ENCODE measurements at places on chromosomes 6 and 20.

DNA sequence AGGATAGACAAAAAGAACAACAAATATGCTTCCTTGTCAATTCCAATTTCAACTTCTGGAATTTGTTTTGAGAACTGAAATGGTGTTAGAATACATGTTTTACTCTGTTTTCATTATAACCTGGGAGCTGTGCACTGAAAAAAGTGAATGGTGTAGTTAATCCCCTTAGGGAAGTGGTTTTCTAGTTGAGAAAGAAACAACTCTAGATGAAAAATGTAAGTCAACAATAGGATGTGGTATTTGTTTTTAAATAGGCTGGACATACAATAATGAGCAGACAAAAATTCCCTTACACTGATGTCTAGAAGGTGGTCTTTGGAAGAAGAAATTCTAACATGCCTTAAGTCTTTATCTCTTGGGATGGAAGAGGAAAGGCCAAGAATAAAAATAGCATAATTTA lies 59.9 kb upstream of the TINAG start:
- DNase-seq, result no peak

DNA sequence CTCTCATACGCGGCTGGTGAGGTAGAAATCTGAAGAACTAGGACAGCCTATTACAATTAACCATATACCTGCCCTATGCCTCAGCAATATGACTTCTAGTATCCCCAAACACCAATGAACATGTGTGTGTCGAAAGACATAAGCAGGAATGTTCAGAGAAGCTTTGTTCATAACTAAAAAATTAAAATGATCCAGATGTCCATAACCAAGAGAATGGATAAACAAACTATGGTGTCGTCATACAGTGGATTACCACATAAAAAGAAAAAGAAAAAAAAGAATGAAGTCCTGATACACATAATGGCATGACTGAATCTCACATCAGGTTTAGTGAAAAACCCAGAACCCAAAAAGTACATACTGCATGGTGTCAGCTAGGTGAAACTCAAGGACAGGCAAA lies 73.9 kb downstream of the MDN1 start:
- DNase-seq, result no peak

DNA sequence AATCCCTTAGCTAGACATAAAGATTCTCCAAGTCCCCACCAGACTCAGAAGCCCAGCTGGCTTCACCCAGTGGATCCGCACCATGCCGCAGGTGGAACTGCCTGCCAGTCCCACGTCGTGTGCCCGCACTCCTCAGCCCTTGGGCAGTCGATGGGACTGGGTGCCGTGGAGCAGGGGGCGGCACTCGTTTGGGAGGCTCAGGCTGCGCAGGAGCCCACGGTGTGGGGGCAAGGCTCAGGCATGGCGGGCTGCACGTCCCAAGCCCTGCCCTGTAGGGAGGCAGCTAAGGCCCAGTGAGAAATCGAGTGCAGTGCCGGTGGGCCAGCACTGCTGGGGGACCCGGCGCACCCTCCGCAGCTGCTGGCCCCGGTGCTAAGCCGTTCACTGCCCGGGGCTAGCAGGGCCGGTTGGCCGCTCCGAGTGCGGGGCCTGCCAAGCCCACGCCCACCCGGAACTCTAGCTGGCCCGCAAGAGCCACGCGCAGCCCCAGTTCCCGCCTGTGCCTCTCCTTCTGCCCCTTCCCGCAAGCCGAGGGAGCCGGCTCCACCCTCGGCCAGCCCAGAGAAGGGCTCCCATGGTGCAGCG lies 95.9 kb upstream of the DTNBP1 start:
- DNase-seq, result no peak

- DNase-seq, result no peak
Observed at GRCh38 chr20:53077373-53078205, 105.4 kb downstream of the TSHZ2 start.

GRCh38 chr6:53679446-53679933 lies 13.9 kb upstream of the KLHL31 start:
- DNase-seq, result no peak

- DNase-seq, result no peak
Observed at GRCh38 chr20:41308290-41308711, 9.2 kb downstream of the ZHX3 start.

DNA sequence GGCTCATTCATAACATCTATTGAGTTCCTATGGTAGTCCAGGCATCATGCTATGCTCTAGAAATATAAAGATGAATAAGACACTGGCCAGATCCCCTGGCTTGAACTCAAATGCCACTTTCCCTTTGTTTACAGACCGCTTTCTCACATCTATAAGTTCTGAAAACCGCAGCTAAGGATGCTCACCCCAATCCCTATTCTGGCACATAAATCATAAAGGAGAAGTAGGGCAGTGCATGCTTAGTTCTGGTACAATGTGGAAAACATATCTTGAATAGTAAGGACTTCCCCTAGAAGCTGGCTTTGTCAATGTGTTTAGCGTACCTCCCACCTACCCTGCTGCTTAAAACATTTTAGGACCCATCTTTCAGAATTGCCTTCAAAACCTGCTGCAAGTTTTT lies 26.4 kb downstream of the MRS2 start:
- DNase-seq, result no peak

- DNase-seq, result no peak
Observed at GRCh38 chr6:96450770-96451130, 70.9 kb upstream of the UFL1 start.

DNA sequence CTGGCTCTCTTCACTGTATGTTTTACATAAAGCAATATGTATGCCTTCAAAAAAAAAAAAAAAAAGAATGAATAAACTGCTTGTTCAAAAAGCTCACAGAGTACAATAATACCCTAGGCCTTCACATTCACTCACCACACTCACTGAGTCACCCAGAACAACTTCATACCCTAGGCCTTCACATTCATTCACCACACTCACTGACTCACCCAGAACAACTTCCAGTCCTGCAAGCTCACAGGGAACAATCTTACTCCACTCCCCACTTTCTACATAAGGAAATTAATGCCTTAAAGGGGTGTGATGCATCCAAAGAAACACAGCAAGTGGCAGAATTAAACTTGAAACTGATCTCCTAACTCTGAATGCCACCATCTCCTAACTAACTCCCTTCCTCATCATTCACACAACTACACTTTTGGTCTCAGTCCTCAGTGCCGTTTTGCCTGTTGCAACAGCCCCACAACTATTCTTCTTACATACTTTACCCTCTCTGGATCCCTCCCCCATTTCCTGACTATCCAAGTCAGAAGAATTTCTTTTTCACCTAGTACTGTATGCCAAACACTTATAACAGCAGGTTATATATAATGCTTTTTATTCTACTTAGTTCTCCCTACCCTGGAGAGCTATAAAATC lies 34.2 kb downstream of the NHSL1 start:
- DNase-seq, result no peak

DNA sequence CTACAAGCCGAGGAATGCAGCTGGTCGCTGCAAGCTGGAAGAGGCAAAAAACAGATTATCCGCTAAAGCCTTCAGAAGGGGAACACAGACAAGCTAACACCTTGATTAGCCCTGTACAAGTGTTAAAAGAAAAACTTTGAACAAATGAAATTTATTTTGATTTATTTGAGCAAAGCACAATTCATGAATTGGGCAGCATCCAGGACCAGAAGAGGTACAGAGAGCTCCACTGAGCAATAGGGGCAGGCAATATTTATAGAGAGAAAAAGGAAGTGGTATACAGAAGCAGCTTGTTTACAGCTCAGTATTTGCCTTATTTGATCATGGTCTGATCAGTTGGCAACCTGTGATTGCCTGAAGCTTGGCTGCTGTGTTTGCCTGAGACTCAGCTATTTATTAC lies 17.6 kb downstream of the HLA-DOB start:
- no peak for DNase-seq

- DNase-seq, result no peak
Observed at GRCh38 chr6:35454391-35455110, 2.4 kb downstream of the FANCE start.
